ENCODE measurements at places on chromosomes 6 and 20.
A peak's percentile ranks its signal among the peaks of the same experiment; 100 is the strongest.

- DNase-seq = no peak
Observed at GRCh38 chr6:107386340-107386739, 73.0 kb downstream of the PDSS2 start.

GRCh38 chr6:129120856-129121638 is 238.1 kb downstream of the LAMA2 start:
- no peak for DNase-seq

DNA sequence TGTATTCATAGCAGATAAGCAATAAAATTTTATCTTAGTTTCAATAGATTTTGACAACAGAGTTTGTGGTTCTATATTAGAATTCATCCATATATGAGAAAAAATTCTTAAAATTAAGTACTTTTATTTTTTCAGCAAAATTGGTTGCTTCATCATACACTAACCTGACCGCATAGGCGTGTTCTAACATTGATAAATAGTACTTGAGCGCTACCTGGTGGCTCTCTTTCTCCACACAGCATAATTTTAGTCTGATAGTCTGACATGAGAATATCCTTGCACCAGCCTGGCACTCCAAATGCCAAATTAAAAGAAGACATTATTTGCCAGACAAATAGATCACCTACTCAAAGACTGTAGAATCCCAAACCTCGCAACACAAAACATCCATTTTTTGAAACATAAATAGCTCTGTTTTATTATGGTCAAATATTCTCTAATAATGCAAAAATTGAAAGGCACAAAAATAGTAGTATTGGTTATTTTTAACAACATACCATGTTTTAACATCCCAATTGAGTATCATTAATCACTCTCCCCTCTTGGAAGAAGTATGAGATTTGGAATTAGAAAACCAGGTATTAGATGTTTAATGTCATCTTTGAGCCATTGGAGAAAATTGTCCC is 33.0 kb upstream of the FILIP1 start:
- DNase-seq = peak; percentile 21

DNA sequence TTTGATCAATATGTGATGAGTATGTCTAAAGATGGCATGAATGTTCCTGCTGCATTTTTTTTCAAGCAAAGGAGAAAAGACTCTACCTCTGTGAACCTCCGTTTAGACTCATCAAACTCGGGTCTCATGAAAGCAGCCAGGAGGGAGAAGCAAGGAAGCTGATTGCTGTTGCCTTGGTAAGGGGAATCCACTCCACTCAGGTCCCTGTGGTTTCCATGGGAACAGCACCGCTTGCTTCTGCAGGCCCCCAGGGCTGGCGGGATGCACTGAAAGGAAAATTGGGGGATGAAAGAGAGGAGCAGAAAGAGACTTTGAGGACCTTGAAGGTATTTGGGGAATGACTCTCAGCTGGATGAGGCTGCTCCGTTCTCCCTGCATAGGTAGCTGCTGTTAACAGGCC is 249.6 kb upstream of the RIN2 start:
- DNase-seq = no peak

DNA sequence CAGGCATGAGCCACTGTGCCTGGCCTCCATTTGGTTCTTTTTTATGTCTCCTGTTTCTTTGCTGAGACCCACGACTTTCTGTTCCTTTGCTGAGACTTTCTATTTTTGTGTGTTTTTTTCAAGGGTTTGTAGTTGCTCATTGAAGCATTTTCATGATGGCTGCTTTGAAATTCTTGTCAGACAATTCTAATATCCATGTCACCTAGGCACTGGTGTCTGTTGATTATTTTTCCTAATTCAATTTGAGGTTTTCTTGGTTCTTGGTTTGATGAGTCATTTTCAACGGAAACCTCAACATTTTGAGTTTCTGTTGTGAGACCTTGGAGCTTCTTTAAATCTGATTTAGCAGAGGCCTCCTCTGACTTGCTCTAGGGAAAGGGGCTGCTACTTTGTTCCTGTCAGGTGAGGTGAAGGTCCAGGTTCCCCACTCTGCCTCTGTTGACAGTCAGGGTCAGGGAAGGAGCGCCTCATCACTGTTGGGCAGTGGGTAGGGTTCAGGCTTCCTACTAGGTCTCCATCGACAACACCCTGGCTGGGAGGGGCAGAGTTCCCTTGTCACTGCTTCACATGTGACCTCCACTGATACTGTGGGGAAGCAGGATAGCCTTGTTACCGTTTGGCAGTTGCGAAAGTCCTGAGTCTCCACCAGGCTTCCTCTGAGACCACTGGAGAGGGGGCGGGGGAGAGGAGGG is 67.2 kb upstream of the RNF24 start:
- peak; percentile 81 for DNase-seq

DNA sequence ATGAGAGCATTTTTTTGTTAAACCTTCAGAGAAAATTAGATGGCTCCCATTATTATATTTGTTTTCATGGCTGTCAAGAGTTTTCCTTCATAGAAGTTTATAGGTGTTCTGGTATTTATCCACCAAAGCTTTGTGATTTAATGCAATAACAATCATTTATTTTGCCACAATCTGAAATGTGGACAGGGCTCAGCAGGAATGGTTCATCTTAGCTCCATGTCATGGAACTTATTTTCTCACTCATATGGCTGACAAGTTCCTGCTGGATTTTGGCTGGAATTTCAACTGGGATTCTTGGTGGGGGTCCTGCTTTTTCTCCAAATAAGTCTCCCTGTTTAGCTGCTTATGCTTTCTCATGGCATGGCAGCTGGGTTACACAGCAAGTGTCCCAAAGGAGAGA is 876.7 kb downstream of the QKI start:
- DNase-seq = no peak

Measured in HTR-8/SVneo (cell line).